ENCODE measurements at places on chromosomes 13 and 19.
A peak's percentile ranks its signal among the peaks of the same experiment; 100 is the strongest.

- no peak for DNase-seq
Measured at GRCh38 chr13:51818781-51819511, 15.0 kb upstream of the DHRS12 start.

DNA sequence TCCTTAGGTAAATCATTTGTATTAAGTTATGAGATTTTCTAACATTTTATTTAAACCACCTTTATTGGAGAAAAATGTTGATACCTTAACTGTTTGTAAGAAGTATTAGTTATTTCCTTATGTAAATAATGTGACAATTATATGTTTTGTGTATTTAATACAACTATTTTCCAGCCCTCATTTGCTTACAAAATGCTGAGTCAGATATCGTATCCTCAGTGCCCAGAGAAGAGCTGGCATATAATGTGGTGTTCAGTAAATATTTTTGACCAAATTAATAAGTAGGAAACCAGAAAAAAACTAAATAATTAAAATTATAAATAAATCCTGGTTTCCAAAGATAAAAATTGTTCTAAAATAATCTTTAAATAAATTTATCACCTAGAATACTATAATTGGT lies 140.2 kb upstream of the PCDH17 start:
- no peak for DNase-seq

DNA sequence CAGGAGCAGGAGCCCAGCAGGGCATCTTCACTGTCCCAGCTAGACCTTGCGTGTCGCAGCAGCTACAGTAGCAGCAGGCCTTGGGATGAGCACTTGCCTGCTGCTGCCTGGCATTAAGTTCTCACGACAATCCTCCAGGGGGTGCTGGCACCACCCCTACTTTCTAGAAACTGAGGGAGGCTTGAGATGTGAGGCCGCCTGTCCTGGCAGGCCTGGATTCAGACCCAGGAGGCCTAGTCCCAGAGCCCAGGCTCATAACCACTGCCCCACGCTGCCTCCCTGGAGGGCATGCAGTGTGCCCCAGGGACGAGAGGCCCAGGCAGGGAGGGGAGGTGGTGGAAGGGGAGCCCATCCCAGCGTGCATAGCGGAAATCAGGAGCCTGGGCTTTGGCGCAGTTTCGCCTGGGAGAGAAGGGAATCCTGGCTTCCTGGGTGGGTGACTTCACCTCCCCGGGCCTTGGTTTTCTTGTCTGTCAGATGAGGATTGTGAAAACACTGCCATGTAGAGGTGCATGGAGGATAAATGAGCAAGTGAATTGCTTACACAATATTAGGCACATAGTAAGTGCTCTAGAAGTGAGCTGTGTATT lies 26.1 kb downstream of the PPP5C start:
- DNase-seq = no peak

GRCh38 chr13:42125046-42125445 lies 76.6 kb downstream of the DGKH start:
- DNase-seq = no peak

DNA sequence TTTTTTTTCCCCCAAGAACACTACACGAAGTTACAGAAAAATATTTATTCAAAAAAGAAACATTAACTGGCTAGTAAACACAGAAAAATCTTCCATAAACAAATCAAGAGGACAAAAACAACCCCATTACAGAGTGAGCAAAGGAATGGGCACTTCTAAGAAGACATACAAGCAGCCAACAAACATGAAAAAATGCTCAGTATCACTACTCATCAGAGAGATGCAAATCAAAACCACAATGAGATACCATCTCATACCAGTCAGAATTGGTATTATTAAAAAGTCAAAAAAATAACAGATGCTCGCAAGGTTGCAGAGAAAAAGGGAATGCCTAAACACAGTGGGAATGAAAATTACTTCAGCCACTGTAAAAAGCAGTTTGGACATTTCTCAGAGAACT lies 131.7 kb downstream of the UGGT2 start:
- no peak for DNase-seq

- no peak for DNase-seq
Measured at GRCh38 chr19:29965492-29965891, 23.5 kb downstream of the URI1 start.

GRCh38 chr19:13920940-13921747 lies 15.1 kb downstream of the CC2D1A start:
- peak; percentile 74 for DNase-seq

GRCh38 chr19:30217461-30217860 lies 154.7 kb upstream of the ZNF536 start:
- DNase-seq = no peak

DNA sequence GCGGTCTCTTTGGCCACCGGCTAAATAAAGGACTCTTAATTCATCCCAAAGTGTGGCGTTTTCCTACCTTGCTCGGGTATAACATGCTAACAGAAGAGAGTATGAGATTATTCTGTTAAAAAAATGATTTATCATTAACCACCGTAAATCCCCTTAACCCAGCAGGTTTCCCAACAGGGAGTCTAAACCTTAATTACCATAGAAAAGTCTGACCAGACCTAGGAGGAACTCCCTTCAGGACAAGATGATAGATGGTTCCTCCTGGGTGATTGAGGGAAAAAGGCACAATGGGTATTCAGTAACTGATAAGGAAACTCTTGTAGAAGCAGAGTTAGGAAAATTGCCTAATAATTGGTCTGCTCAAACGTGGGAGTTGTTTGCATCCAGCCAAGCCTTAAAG lies 193.7 kb downstream of the ZNF737 start:
- DNase-seq = no peak

- DNase-seq = peak; percentile 7
Measured at GRCh38 chr19:46602392-46603194, 1.5 kb downstream of the CALM3 start.

GRCh38 chr13:69461397-69461796 lies 646.2 kb upstream of the ATXN8OS start:
- no peak for DNase-seq

- DNase-seq = no peak
Measured at GRCh38 chr13:79898202-79898826, 417.4 kb downstream of the NDFIP2 start.

DNA sequence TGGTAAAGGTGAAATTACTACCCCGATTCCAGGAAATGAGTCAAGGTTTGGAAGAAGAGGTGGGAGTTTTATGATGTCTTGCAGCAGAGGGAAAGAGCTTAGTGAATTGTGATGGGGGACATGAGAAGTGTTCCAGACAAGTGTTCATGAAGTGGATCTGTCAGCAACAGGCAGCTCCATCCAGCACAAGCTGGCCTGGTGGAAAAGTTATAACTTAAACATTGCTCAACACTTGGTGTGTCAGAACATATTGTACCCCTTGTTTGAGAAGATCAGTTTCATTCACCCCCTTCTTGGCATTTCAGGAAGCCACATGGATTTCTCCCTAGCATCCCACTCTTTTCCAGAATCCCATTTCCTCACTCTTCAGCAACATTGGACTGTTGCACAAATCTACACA lies 222.0 kb downstream of the B3GLCT start:
- no peak for DNase-seq

DNA sequence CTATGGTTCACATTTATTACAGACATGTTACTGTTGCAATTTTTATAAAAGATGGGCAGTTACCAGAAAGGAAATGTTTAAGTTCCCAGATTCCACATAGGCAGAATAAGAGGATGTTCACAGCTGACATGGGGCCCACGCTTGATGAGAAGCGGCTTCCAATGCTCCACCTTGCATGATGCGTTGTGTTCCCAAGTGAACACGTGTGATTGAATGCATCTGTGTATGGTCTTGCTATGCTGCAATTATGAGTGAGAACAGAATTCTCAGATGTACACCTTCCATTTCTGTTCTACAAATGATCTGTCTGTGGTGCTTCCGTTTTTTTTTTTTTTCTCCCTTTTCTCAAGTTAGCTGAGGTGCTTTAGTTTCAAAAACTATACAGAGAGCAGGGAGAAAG lies 15.5 kb downstream of the UPF3A start:
- DNase-seq = no peak

- no peak for DNase-seq
Measured at GRCh38 chr13:28755546-28755870, 36.7 kb upstream of the SLC46A3 start.

DNA sequence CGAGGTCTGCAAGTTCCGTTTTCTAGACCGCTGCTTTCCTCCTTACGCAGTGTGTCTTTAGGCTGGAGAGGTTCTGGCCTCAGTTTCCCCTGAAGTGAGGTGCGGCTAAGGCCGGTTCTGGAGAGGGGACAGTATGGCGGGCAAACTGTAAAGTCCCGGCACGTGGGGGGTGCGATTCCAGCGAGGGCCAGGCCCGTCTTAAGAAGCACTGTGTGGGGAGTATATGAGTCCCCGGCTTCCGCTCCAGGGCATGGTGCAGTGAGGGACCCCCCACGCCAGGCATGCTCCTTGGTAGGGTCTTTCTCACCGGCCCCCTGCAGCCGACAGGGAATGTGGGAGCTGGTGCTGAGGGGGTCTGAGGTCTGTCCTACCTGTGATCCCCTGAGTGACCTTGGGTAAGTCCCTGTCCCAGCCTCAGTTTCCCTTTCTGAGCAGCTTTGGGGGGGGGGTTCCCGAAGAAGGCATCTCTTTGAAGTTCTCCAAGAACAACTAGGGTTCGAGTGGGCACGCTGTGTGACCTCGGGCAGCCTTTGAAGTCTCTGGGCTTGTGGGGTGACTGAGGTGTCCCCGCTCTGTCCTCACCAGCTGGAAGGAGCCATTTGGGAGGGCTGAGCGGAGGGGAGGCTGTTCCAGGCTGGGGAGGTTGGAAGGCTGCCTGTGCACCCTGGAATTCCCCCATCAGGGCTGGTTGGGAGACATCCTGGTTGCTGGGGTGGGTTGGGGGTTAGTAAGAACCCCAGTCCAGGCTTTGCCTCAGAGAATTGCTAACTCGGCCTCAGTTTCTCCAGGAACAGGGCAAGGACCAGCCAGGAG lies 1.5 kb downstream of the NFIC start:
- no peak for DNase-seq

- DNase-seq = no peak
Measured at GRCh38 chr13:95226050-95226449, 75.2 kb downstream of the ABCC4 start.

- no peak for DNase-seq
Measured at GRCh38 chr19:45352914-45353796, 12.6 kb downstream of the KLC3 start.

GRCh38 chr19:5292453-5292821 lies 48.2 kb downstream of the PTPRS start:
- DNase-seq = no peak

GRCh38 chr19:42197375-42197817 lies 20.1 kb downstream of the DEDD2 start:
- DNase-seq = no peak

- no peak for DNase-seq
Measured at GRCh38 chr13:33806470-33807248, 11.3 kb upstream of the RFC3 start.

- DNase-seq = no peak
Measured at GRCh38 chr19:42091300-42091699, 15.3 kb downstream of the ZNF574 start.

GRCh38 chr19:39916236-39916635 lies 18.2 kb downstream of the FCGBP start:
- peak; percentile 36 for DNase-seq

- no peak for DNase-seq
Measured at GRCh38 chr13:113148940-113149503, 9.4 kb upstream of the PROZ start.

DNA sequence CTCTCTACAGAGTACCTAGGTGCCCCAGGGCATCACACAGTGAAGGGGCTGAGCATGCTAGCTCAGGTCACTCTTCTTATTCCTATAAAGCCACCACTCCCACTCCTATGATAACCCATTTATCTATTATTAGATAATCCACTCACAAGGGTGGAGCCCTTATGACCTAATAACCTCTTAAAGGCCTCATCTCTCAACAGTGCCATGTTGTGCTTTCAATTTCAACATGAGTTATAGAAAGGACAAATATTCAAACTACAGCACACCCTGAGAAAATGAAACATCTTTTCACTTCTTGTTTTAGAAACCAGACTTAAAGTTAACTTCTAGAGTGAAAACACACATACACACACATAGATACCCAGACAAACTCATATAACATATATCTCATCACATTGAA lies 1494.9 kb upstream of the MIR17HG start:
- no peak for DNase-seq

DNA sequence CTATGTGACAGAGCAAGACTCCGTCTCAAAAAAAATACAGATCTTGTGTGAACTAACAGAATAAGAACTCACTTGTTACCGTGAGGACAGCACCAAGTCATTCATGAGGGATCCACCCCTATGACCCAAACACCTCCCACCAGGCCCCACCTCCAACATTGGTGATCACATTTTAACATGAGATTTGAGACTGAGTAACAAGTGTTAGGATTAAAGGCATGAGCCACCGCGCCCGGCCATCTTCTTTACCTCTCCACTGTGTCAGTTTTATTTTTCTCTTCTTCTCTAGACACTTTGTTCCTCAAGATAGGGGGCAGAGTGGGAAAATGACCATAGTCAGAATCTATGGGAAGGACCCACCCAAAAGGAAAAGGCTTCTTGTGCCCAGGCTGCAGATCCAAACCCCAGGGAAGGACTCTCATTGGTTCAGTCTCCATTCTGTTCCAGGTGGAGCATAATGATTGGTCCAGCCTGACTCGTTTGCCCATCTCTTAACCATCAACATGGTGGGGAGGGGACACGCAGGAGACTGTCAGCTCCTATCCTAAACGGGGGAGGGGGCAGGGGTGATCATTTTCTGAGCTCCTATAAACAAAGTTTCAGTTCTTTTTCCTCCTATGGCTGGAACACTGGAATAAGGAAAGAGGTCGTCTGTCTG lies 1.3 kb upstream of the CALM3 start:
- DNase-seq = no peak

Measured in GM20000 (cell line).